ENCODE measurements at places on chromosomes 4 and X.

- no peak for DNase-seq
These were observed 386.2 kb downstream of the RAB28 start for GRCh38 chr4:13097971-13098370.

- DNase-seq: no peak
These were observed 3.8 kb downstream of the CXXC4 start for GRCh38 chr4:104490770-104491480.

- DNase-seq: no peak
These were observed 132.8 kb upstream of the KLF3 start for GRCh38 chr4:38531141-38531727.

DNA sequence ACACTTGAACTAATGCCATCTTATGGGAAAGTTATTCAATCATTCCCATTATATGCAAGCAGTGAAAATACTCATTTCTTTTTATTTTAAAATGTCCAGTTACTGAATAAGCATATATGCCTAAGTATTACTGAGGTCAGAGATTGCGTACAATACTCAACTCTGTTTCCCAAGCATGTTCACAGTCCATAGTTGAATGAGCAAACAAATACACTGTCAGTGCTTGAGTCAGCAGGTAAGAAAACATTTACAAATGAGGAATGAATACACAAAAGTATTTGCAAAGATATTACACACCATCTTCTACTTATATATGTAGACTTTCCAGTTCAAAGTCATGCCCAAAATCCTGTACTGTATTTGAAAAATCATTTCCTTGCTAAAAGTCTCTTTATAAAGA is 74.1 kb downstream of the TSPAN5 start:
- DNase-seq: no peak

GRCh38 chr4:169632896-169633295 is 12.5 kb downstream of the CLCN3 start:
- DNase-seq: no peak

DNA sequence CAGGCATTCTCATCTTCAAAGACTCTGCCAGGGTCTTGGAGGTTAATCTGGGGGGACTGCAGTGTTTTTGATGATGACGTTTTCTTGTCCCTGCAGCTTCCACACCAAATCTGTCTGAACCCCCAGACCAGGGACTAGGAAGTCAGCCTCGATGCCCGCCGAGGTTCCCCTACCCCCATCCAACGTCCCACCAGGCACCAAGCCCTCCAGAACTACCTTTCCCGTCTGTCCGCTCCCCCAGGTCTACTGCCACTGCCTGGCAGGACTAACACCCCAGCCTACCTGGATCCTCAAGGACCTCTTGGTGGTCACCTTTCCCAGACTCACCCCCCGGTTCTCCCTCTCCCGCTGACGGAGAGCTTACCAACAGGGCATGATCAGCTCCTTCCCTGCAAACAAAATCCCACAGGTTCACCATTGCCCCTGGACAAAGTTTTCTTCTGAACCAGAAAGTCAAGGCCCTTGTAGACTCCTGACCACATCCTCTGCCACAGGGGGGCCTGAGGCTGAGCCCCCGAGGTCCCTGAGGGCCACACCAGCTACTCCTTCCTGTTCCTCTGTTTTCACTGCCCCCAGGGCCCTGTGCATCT is 40.9 kb downstream of the HMX1 start:
- no peak for DNase-seq

- no peak for DNase-seq
These were observed 86.8 kb downstream of the ZNF718 start for GRCh38 chr4:211033-211511.

- no peak for DNase-seq
These were observed 419.1 kb downstream of the TMA16 start for GRCh38 chr4:163913571-163913970.

DNA sequence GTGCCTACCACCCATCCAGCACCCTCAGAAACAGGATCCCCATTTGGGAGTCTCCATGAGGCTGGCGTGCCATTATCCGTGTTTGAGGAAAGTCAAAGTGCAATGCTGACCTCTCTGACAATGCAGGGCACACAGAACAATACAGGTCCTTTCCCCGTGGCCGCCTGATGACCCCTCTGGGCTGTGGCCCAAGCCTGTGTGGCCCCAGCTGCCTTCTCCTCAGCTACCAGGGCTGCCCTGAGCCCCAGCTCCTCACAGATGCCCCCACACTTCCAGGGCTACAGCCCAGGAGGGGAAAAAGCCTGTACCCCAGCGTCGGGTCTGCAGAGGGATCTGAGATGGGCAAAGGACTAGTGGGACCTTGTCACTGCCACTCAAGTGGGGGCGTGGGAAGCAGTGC is 15.5 kb downstream of the ZFYVE28 start:
- DNase-seq: no peak

DNA sequence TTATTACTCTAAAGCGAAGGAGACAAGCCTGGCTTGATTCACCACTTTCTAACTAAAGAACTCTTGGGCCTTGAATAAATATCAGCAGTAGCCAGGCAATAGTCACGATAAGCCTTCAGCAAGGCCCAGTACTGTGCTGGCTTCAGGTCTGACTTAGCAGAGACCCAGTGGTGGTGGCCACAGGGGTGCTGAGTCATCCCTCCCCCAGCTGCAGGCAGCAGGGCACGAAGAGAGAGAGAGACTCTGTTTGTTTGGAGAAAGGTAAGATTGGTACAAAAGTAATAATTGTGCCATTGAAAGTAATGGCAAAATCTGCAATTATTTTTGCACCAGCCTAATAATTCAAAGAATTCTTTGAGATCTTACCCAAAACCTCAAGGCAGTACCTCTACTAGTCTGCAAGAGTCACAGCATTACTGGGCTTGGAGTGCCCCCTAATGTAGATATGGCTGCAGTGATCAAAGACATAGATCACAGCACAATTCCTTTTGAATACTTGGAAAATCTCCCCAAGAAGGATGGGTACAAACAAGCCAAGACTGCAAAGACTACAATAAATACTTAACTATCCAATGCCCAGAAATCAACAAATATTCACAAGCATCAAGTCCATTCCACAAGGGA is 159.5 kb upstream of the USP38 start:
- no peak for DNase-seq

- no peak for DNase-seq
These were observed 952.9 kb downstream of the FAT4 start for GRCh38 chr4:126267689-126268088.

DNA sequence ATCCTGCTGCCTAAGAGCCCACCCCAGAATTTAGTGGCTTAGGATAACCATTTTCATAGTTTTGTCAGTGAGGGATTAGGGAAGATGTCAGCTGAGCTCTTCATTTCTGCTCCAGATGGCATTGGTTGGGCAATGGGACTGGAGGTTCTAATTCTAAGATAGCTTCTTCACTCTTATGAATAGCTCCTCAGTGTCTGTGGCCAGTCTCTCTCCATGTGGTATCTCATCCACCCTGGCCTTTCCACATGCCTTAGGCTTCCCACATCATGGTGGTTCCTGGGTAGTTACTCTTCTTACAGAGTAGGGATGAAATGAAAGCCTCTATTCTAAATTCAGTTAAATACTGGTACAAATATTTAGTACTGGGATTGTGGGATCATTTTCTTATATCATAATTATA is 31.3 kb downstream of the REPS2 start:
- no peak for DNase-seq

- no peak for DNase-seq
These were observed 196.9 kb downstream of the ANAPC10 start for GRCh38 chr4:144901141-144901540.

DNA sequence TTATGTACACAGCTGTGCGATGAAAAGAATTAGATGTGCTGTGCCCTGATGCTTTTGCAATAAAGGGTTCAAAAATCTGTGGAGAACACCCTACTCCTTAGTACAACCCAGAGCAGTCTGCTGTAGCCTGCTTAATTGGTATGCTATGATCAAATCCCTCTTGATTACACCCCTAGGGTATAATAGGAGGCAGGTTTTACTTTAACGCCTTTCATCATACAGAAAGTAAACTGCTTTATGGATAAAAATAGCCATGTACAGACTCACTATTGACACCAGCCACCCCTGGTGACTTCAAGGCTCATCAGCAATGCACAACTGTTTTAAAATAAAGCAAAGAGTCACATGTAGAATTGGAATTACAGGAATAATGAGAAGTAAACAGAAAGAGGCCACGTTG is 315.3 kb downstream of the DMD start:
- DNase-seq: no peak

DNA sequence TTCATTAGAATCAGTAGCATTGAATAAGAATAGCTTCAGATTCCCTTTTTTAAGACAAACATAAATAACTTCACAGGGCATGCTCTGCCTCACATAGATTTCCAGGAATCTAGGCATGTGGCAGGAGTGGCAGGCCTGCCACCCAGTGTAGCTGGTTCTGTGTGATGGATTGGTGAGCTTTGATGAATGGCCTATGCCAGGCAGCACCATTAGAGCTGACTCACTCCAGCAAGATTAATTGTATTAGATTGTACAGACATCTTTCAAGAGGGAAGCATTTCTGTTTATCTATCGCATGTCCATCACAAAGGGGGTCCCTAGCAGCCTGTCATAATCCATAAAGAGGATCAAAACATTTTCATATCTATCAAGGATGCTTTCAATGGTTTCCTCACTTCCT is 71.9 kb downstream of the NAA11 start:
- no peak for DNase-seq

- DNase-seq: no peak
These were observed 114.2 kb upstream of the TBC1D9 start for GRCh38 chr4:140870427-140870826.

- no peak for DNase-seq
These were observed 91.9 kb upstream of the CPEB2 start for GRCh38 chr4:14910411-14910810.

- DNase-seq: no peak
These were observed 53.3 kb downstream of the WFS1 start for GRCh38 chr4:6322761-6323566.

DNA sequence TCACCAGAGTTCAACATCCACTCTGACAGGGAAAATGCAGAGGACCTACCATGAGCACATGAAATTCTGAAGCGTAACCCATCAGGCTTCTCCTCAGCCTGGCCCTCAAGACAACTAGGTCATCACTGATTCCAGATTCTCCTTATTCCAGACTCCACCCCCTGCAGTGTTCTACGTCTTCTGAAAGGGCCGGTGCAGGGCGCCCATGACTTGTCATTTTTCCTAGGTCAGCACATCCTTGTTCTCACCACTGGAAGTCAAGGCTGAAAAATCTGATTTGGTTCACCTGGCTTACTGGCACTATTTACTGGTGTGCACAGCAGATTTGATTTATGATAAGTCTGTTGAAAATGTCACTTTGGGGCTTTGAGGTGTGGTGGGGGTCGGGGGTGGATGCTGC is 140.9 kb upstream of the KLF3 start:
- DNase-seq: no peak

- DNase-seq: no peak
These were observed 493 bp upstream of the UCHL1 start for GRCh38 chr4:41256131-41256739.

- DNase-seq: no peak
These were observed 119.0 kb upstream of the GNPDA2 start for GRCh38 chr4:44845309-44845708.

- no peak for DNase-seq
These were observed 801 bp upstream of the ZC4H2 start for GRCh38 chrX:64977051-64977450.

- no peak for DNase-seq
These were observed 40.9 kb downstream of the BRCC3 start for GRCh38 chrX:155112171-155112570.

- no peak for DNase-seq
These were observed 427.9 kb upstream of the SPANXN1 start for GRCh38 chrX:144819406-144819805.

DNA sequence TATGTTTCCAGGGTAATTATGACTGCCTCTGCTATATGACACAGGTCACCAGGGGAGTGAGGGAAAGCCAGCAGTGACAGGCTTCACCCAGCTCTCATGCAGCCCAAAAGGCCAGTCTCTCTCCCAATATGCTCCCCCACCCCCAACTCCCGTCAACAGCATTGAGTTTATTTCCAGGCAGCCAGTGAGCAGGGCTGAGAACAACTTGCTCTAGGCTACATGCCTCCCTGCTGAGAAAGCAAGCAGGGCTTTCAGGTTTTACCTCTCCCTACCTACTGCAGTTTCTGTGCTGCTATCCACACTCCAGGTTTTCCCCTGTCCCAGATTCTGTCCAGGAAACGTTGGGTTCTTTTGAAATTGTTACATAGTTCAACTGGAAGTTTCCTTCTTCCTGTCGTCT is 291.4 kb downstream of the PABPC4L start:
- DNase-seq: no peak

GRCh38 chr4:177511611-177512010 is 69.4 kb upstream of the AGA start:
- no peak for DNase-seq

DNA sequence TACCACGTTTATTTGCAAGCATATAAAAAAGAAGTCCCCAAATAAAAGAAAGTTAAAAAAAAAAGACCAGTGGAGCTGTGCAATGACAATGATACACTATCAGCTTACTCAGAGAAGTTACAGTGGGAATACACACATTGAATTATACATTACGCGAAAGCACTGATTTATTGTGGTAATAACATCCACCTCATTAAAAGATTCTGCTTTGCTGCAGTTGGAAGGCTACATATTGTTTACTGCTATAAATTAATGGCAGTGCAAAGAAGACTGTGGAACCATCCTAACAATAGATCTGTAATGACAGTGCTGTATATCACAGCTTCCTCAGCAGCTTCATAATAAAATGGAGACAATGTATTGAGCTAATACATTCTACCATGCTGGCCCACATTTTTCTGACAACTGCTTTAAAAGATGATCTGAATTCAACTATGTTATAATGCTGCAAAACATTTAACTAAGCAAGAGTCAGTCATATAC is 142.5 kb upstream of the MAB21L2 start:
- DNase-seq: no peak

GRCh38 chr4:17786567-17786966 is 5.1 kb upstream of the FAM184B start:
- no peak for DNase-seq

DNA sequence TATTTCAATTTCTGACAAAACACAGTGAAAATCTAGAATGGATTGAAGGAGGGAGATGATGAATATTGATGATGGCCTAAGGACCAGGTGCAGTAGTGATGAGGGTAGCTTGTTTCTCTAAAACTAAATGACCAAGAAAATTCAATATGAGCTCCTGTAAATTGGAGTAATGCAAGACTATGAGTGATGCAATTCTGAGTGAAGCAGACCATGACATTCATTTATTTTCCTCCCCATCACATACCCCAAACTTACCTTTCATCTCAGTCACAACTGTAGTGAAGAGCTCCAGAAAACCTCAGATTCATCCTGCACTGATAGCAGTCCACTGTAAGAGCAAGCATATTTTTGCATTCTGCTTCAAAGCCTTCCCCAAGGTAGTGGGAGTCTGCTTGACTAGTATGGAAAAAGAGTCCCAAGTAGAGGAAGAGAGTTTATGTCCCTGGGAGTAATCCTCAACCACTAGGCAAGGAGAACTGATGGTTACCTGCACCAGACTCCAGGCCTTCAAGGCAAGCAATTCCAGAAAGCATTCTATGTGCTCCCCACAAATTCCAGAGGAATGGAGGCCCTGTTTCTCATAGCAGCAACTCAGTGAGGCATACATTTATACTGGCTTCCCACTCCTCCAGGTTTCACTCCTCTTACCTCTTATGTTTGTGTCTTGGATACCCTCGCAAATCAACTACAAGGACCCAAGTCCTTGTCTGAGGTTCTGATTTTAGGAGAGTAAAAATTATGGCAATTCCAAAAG is 47.2 kb downstream of the CXCL1 start:
- DNase-seq: no peak
